ENCODE measurements at places on chromosomes 12 and 14.

- DNase-seq, result no peak
Observed at GRCh38 chr12:66956300-66956699, 277.4 kb upstream of the GRIP1 start.

DNA sequence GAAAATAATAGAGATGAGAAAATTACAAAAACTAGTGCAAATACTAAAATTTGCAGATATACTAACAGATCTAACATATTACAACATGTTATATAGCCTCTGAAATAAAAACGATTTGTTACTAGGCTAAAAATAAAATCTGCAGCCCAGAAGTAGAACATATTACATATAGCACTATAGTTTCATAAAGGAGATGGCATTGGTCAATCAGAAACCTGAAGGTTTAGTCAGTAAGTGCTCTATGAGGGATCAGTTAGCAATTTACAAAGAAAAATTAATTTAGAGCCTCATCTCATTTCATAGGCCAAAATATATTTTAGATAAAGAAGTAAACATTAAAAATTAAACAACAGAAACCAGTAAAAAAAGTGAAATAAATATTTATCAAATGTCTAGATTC lies 41.0 kb downstream of the IFNG-AS1 start:
- DNase-seq, result no peak

DNA sequence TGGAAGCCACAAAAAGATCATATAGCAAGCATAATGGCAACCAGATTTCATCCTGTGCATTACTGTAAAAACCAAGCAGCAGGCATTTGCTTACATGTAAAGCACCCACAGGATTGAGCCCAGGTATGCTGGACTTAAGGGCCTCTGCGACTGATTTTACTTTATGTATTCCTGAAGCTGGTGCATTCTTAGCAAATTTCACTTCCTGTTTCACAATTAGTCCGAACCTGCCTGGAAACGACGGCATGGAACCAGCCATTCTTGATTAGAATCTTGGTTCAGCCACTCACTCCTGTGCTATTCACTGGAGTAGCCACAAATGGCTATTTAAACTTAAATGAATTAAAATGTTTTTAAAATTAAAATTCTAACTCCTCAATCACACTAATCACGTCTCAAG lies 239.2 kb downstream of the NUAK1 start:
- DNase-seq, result no peak

DNA sequence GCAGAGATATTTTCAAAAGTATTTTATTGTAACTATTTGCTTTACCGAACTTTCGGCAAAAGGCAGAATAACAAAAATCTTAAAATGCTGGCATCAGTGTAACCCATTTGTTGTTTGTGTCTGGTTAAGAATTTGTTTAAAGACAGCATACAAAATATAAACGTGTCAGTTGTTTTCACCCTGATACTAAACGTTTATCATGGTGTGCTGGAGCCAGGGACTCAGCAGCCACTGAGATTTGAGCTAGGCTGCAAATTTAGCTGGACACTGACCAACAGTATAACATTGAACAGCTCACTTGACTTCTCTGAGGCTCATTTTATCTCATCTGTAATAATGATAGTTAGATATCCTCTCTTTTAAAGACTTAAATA lies 183.7 kb downstream of the TMTC3 start:
- no peak for DNase-seq

- no peak for DNase-seq
Observed at GRCh38 chr14:31137214-31137889, 70.2 kb downstream of the HECTD1 start.

Measured in esophagus squamous epithelium (tissue), 5 donors.